ENCODE measurements at places on chromosomes 2 and 18. TPM values are rescaled to one million over a fixed set of nuclear protein-coding genes. Genes with fewer than 3 reads are reported as not detected.

The CTNNA2 gene
- total RNA-seq: not detected

The C2orf78 gene
- not detected for total RNA-seq

- no peak for DNase-seq
These were observed 138.5 kb downstream of the DYM start for GRCh38 chr18:49321797-49322461.

- DNase-seq: no peak
These were observed 67.4 kb upstream of the HPCAL1 start for GRCh38 chr2:10235099-10235908.

- DNase-seq: no peak
These were observed 31.9 kb downstream of the SPAG16 start for GRCh38 chr2:213316001-213316735.

DNA sequence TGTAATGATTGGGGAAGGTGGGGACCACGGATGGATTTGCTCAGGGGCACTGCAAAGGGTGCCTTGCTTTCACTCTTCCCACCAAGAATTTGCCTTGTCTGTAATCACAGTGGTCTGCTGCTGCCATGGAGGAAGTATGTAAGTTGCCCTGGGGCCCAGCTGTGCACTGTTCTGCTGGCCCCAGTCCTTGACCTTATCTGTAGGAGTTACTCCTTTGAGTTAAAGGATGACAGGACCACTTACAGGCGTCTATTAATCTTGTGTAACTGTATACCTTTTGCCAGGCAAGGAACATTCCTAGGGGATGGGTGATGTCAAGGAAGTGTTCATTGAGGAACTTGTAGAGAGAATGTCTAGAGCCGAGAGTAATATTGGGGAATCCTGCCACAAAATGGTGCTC lies 212.8 kb upstream of the LRRTM1 start:
- DNase-seq: no peak

DNA sequence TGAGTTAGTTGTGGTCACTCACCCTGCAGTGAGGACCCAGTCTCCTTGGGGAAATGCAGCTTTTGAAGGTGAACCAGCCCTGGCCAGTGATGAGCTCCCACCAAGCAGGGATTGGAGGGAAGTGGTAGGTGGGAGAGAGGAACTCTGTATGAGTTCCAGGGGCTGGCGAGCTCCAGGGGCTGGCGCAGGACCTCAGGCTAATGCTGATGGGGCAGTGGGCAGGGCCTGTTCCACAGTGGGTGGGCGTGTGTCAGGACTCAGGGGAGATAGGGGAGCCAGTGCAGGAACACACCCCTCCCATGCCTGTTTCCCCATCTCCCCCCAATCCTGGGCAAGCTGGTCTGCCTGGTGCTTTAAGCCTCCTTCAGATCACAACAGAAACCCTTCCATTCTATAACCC lies 208.4 kb downstream of the DYSF start:
- DNase-seq: no peak

Data from activated CD4-positive, alpha-beta memory T cell treated with anti-CD3 and anti-CD28 coated beads, Interleukin-2, amount 10 ng/mL, durations not matched to agents 7 days and 5 days (primary cell).